ENCODE measurements at places on chromosomes 3 and 15.
A peak's percentile ranks its signal among the peaks of the same experiment; 100 is the strongest.

DNA sequence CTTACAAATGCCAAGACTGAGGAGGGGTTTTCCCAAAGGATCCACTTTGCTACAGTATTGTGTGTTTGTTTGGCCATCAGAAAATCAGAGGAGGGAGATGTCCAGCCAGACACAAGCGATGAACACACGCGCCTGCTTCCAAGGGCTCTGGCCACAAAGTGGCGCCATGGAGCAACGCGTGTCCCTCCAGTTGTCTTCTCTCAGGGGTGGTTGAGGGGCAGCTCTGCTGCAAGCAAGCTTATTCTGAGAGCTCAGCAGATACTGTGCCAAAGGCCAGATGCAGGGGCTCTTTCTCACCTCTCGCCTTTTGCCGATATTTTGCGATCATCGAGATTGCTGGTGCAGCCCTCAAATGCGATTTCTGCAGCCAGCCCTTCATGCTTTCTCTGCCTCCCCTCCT, 88.9 kb upstream of the OSBPL11 start:
- DNase-seq = no peak

DNA sequence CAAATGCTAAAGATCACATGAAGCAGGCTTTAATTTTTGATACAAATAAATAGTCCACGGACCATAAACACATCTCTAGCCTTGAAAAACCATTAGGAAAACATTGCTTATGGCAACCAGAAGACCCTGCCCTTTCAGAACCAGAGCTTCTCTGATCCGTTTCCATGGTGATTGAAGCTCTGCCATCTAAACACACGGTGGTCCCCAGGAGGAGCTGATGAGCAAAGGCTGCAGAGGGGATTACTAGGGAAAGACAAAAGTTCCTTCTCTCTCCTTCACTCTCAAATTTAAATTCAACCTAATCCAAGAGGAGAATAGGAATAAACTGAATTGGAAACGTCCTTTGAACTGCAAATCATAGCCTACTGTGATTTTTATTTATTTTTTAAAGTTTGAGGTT, 122.0 kb upstream of the ATP10A start:
- DNase-seq = no peak

- peak; percentile 31 for DNase-seq
Observed at GRCh38 chr3:107525644-107526305, 3.0 kb downstream of the BBX start.

DNA sequence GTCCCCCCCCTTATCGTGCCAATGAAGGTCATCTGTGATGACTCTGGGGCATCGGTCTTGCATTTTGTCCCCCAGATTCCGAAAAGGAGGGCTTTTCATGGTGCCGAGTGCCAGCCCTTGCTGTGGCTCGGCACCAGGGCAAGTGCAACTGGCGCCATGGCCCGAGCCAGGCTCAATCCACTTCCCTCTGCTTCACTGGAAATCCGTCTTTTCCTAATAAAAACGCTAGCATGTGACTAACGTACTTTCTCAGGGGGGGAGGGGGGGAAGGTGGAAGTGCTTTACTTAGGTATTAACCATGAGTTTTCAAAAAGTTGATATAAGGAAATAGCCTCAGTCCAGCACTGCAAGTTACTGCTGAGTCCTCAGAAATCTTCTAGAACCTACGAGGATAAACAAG, 20.5 kb downstream of the TRPM1 start:
- DNase-seq = no peak

DNA sequence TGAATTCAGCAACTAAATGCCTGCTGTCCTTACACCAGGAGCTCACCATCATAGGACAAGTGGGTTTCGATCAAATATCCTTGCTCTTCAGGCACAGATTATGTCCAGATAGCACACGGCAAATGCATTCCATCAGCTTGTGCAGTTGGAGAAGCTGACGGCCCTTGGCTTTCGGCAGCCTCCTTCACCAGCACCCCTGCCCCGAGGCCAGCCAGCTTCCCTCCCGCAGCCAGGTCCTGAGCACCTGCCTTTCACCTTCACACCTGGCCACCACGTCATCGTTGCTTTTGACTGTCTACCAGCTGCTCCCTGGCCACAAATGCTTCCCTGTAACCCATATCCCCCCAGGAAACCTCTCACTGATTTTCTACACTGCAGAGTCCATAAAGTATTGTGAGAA, 355.5 kb downstream of the OCA2 start:
- no peak for DNase-seq

DNA sequence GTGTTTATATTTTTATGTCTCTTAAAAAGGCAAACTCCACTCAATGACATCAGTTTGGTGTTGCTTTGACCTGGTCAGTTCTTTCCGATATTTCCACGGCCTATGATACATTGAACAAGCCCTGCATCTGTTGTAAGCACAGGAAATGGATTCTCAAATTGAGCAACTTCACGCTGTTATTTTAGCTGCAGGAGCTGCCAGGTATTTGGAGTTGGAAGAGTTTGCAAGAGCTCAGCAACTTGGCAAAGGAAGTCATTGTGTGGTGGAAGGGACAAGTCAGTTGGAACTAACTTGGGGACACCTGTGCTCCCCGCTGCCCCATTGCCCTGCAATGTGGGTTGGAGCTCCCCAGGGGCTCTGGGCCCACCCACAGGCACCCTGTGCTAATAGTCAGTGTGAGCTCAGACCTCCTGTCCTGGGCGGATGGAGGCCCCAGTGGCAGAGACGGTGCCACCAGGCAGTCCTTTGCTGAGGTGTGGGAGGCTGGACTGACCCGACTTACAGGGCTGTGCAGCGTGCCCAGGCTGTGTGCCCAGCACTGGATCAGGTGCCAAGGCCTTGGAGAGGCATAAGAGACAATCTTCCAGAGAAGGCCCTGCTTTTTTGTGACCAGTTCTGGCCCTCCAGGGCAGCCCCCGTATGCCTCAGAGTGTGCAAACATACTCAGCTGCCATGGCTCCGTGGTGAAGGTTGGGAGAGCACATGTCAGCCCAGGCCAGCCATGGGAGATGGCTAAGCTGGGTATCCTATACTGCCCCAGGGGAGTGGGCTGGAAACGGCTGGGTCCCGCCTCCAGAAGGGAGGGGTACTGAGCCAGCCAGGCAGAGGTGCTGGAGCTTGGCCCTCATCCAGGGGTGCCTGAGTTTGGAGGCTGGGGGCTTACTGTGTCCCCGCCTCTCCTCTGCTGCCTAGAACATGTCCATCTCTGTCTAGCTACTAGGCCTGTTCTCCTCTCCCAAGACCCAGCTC, 43.5 kb downstream of the KY start:
- no peak for DNase-seq

DNA sequence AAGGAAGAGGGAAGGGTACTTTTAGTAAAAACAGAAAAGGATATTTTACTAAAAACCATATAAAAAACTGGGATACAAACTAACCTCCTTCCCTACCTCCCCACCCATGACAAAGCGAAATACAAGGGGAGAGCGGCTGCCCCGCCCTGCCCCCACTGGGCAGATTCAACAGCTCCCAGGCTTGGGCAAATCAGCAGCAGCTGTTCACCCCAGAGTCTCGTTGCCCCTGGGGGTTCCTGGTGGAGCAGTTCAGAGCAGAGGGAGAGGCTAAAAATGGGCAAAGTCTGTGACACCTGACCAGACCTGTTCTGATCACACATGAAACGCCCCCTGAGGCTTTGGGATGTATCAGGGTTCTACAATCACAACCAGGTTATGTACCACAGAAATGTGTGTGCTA, 2.5 kb upstream of the ETFA start:
- no peak for DNase-seq

GRCh38 chr3:115385774-115386730, 237.3 kb upstream of the GAP43 start:
- DNase-seq = no peak

- DNase-seq = no peak
Observed at GRCh38 chr3:60574046-60574769, 677.0 kb downstream of the FHIT start.

DNA sequence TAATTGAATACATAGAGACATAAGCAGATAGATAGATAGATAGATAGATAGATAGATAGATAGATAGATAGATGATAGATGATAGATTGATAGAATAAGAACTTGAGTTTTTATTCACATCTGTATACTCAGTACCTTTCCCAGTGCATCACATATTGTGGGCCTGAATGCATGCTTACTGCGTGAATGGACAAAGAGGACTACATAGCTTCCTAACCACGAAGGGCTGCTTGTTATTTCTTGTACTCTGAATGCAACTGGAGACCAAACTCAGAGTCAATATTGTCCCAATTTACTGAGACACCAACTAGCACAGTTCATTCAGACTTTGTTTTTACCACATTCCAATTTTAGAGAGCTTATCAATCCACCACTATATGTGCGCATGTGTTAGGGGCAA, 422.9 kb upstream of the GRM7 start:
- DNase-seq = no peak

- no peak for DNase-seq
Observed at GRCh38 chr3:175404621-175405020, 545.5 kb downstream of the NAALADL2 start.

- no peak for DNase-seq
Observed at GRCh38 chr3:9746330-9746729, 3.4 kb upstream of the OGG1 start.

DNA sequence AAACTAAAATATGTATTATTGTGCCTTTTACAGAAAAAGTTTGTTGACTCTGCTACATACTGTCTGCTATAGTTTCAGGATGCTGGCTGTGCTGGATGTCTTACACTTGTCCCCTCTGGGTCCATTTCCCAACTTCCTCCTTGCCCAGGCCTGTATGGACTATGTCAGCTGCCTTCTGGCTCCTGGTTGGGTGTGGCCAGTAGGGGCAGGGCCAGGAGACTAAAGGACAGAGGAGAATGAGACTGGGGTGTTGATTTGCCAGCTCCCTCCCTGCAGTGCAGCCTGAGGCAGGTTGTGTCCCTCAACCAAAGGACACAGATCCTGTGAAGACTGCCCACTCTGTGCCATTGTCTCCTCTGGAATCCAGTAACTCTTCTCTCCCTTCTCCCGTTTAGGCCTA, 90.6 kb upstream of the UBE2E2 start:
- no peak for DNase-seq

- DNase-seq = no peak
Observed at GRCh38 chr3:9117220-9117619, 132.2 kb downstream of the SRGAP3 start.

- DNase-seq = no peak
Observed at GRCh38 chr3:98032904-98033303, 2.2 kb downstream of the GABRR3 start.

GRCh38 chr3:156554515-156554841, 439 bp downstream of the SSR3 start:
- no peak for DNase-seq

GRCh38 chr15:71632576-71633195, 177.7 kb upstream of the NR2E3 start:
- DNase-seq = no peak

- DNase-seq = no peak
Observed at GRCh38 chr15:83559310-83559966, 94.5 kb upstream of the ADAMTSL3 start.

- peak; percentile 36 for DNase-seq
Observed at GRCh38 chr3:89375451-89375850, 268.0 kb downstream of the EPHA3 start.

DNA sequence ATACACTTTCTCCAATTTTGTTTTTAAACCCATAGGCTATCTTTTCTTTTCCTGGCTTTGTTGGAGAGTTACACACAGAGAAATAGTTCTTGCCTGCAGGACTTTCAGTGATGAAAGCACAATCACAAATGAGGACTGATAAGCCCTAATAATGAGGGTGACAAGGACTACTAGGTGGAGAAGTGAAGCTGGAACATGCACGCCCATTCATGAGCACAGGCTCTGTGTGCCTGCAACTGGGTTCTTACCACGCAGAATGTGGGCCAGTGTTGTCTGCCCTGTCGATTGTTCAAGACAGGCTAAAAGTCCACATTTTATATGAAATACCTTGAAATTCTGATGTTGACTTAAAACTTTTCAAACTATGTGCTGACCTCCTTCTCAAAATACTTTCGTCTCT, 162.3 kb upstream of the STRIT1 start:
- DNase-seq = no peak

DNA sequence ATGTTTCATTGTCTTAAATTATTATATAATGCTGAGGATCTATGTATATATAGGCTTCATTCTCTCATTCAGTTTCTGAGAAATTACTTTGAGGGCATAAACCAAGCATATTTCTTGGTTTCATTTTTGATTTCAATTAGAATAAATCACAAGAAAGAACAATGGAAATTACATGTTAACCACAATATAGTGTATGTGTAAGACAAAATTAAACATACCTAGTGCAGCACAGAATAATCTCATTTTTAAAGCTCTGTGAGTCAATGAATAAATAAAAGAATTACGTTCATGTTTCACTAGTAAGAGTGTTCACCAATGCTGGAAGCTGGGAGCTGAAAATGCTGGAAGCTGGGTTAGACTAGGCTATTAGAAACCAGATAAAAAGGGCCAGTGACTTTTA, 72.8 kb downstream of the UBE3A start:
- DNase-seq = no peak

DNA sequence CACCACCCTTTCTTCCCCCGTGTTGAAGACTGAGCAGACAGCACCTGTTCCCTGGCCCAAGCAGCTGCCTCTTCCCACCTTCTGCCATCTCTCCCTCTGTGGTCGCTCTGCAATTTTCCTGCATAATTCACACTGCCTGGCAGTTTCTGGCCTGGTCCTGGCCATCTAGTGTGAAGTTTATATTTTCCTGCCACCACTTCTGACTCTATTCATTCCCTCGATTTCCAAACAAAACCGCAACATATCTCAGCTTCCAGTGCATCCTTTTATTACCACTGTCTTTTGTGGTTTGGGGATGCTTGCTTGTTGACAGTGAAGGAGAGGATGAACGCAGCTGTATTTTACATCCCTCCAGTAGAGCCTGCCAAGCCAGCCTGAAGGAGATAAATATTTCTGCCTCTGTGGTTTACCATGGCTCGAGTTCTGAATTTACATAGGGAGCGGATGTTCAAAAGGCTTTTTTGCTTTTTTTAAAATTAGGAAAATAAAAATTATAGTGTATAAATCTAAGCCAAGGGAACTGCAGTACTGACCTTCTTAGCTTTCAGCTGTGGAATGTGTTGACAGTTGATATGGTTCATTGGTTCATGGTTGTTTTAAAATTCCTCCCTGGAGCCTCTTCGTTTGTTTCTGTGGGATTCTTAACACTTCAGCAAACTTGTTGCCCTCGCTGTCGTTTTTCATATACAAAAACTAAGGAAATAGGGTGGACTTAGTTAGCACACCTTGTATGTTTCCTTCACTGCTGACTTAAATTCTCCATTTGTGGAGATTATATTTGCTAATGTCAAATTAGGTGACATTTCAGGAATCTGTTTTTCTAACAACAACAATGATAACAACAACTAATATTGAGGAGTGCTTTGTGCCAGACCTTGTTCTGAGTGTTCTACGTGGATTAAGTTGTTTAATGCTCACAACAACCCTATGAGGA, 250.5 kb downstream of the ADAMTSL3 start:
- DNase-seq = no peak

- no peak for DNase-seq
Observed at GRCh38 chr15:96087180-96087884, 243.2 kb upstream of the NR2F2 start.

- no peak for DNase-seq
Observed at GRCh38 chr3:172530101-172530561, 6.9 kb upstream of the TNFSF10 start.

- peak; percentile 49 for DNase-seq
Observed at GRCh38 chr3:89628856-89629670, 521.6 kb downstream of the EPHA3 start.

All from NCI-H1105 (cell line).